ENCODE measurements at places on chromosomes 16 and 17. TPM values are rescaled to one million over a fixed set of nuclear protein-coding genes. Genes with fewer than 3 reads are reported as not detected.

- no peak for DNase-seq
Measured at GRCh38 chr16:60304720-60305119, 1570.6 kb upstream of the GOT2 start.

- no peak for DNase-seq
Measured at GRCh38 chr16:78278056-78278450, 178.6 kb downstream of the WWOX start.

- DNase-seq = no peak
Measured at GRCh38 chr17:82836823-82837357, 2.9 kb downstream of the ZNF750 start.

The GPR179 gene
- total RNA-seq = not detected

The TRPV2 gene
- 80.0 TPM for total RNA-seq

The FBXO47 gene
- total RNA-seq = not detected

Data from naive thymus-derived CD4-positive, alpha-beta T cell (primary cell).